ENCODE measurements at places on chromosomes 5 and 9.

- DNase-seq, result no peak
Observed at GRCh38 chr5:136199408-136199807, 6.4 kb upstream of the SMIM32 start.

- DNase-seq, result no peak
Observed at GRCh38 chr9:119398350-119398749, 29.1 kb upstream of the BRINP1 start.

DNA sequence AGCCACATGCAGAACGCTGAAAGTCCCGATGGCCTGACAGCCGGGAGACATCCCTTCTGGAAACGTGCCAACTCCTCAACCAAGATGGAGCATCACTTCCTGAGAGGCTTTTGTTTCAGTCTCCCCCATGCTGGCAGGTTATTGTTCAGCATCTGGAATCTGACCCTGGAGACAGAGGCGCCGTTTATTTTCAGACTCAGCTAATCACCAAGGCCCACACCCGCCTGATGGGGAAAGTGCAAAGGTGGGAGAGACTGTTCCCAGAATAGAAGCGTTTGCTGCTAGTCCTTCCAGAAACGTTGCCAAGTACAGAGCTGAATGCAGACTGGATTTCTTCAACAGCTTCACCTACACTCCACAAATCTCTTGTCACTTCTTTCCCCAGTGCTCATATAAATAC, 41.8 kb upstream of the S1PR3 start:
- DNase-seq, result peak; percentile 79

GRCh38 chr9:12702160-12702758, 9.1 kb downstream of the TYRP1 start:
- no peak for DNase-seq
